Left kidney (tissue), 8 donors: ENCODE measurements at places on chromosomes 3 and 15. TPM values are rescaled to one million over a fixed set of nuclear protein-coding genes. Genes with fewer than 3 reads are reported as not detected.

GRCh38 chr3:127263037-127263436, 24.8 kb downstream of the PRR20G start:
- DNase-seq, result no peak

PRR20G gene
- not detected for polyA plus RNA-seq

GRCh38 chr3:123733805-123734526, 149.1 kb upstream of the HACD2 start:
- no peak for DNase-seq

DNA sequence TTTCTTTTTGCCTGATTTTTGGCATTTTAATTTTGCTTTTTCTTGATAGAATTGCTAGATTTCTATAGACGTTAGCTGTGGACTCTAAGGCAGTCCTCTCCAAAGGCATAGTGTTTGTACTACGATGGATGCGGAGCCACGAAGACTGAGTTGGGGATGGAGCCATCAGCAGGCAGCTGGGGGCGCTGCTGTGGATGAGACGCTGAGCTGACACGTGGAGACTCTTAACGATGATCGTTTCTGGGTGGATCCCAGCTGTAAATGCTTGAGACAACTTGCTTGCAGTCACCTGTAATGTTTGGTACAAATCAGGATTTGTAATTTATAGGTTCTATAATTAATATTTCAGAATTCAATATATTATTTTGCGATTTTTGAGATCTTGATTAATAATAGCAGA, 13.3 kb upstream of the PPP1R2 start:
- no peak for DNase-seq

C3orf38 gene
- 33.2 TPM for polyA plus RNA-seq

DNA sequence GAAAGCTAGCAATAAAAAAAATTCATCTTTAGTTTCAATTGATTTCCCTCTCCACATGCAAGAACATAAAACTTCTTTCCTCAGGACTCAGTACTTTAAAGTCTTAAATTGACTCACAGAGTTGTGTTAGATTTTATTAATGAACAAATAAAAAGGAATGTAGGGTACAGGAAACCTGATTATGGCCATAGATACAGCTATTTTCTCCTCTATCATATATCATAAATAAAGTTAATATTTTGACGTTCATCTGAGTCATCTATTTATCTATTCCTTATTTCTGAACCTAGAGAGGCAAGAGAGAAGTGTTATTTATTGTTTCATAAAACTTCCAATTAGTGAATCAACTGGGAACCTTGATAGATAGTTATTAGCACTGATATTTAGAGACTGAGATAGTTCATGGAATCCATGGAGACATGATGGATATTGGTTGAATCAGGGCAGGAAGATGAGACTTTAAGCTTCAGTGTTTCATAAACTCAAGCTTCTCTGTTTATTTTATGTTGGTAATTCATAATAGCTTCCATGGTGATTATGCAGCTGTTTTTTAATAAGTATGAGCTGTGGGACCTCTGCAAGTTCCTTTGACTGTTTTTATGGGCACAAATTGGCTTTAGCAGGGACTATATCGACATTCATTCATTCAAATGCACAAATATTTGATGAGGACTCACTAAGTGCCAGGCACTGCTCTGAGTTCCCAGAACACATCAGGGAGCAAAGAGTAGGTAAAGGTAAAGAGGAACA, 143.5 kb upstream of the TGFBR2 start:
- no peak for DNase-seq

SNRPN gene
- 219 TPM for polyA plus RNA-seq

DNA sequence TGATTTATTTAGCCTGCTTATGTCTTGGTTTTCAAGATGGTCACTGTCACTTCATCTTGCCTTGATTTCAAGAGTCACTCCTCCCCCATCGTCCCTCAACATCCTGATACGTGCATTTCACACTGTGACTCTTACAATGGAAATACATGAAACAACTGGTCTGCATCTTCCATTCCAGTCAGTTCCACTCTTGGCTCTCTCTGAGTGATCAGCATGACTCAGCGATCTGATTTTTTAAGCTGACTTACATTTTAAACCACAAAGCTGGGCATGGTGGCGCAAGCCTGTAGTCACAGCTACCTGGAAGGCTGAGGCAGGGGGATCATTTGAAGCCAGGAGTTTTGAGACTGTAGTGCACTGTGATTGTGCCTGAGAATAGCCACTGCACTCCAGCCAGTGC, 271.2 kb upstream of the ROPN1 start:
- no peak for DNase-seq

DNA sequence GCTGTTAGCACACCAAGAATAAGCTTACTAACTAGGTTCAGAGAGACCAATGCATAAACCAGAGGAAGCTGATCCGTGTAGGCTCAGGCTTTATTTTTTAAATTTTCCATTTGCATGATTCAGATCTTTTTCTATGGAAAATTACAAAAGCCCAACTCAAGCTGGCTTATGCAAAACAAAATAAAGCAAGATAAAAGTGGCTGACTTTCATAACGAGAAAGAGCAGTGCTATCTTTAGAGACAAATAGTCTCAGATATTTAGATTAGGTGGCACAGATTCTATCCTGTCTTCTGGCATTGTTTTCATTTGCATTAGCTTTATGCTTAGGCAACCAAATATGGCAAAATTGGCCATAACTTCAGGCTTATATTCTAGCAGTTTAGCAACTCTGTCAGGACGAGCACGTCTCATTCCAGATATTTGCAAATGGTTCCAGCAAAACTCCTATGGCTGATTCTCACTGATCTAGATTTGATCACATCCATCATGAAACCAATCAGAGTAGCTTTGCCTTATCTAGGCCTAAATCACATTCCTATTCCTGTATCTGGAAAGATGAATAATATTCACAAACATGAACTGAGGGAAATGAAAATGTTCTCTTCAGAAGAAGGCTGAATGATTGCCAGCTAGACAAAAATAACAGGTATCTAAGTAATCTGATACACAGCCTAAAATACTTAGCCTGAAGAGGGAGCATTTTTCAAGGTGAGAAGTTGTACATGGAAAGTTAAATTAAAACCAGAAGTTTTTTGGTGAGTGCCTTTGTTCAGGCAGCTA, 216.4 kb upstream of the DPPA4 start:
- no peak for DNase-seq

- no peak for DNase-seq
Observed at GRCh38 chr3:45355351-45355750, 33.0 kb upstream of the LARS2 start.

CLRN1 gene
- polyA plus RNA-seq, result not detected

ANKUB1 gene
- 0.52 TPM for polyA plus RNA-seq

DNA sequence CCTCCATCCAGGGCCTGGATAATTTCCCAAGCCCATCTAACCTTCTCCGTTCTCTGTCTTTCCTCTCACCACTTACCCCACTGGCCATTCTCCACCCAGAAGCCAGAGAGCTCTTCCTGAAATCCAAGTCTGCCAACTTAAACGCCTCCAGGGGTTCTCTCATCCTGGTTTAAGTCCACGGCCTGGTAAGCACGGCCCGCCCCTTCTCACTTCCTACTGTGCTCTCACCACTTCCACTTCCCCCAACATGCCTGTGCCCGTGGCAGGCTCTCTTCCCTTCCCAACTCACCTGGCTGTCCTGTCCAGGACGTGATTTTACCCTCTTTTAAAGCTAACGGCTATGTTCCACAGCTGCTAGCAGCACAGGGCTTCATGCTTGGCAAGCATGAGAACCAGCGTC, 1.7 kb upstream of the CX3CR1 start:
- no peak for DNase-seq

SLC9C1 gene
- polyA plus RNA-seq, result 1.2 TPM

TMEM108 gene
- polyA plus RNA-seq, result 1.6 TPM

GRCh38 chr3:139670196-139670595, 7.6 kb downstream of the NMNAT3 start:
- no peak for DNase-seq

DNA sequence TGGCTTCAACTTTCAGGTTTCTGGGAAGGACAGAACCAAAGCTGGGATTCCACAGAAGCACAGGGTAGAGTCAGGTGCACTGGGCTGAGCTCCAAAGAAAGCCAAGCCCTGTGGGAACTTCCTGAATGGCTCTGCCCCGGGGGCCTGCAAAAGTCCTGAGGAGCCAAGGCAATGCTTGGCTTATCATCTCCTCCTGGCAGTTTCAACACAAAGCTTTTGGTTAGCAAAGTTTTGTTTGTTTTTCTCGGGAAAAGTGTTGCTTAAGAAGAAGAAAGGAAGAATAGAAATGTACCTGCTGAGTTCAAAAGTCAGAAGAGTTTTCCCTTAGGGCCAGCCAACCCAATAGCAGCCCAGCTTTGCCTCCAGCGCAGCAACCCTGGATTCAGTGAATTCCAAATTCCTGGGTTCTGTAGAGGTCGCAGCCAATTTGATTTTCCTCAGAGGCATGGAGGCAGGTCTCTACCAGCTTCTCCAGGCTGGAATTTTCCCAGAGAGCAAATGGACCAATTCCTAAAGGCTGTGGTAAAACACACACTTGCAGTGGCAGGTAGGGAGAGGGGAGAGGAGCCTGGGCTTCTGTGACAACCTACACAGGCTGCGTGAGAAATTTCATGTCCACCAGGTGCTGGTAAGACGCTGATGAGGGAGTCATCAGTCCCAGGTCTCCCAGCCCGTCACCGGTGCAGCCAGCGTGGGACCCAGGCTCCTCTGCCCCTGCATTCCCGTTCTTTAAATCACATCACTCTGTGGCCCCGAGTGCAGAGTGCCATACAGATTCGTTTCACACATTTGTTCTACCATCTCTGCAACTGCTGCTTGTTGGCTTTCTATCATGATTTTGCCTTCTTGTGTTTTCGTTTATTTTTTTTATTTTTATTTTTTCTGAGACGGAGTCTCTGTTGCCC, 54.3 kb upstream of the SNRPA1 start:
- no peak for DNase-seq

DNA sequence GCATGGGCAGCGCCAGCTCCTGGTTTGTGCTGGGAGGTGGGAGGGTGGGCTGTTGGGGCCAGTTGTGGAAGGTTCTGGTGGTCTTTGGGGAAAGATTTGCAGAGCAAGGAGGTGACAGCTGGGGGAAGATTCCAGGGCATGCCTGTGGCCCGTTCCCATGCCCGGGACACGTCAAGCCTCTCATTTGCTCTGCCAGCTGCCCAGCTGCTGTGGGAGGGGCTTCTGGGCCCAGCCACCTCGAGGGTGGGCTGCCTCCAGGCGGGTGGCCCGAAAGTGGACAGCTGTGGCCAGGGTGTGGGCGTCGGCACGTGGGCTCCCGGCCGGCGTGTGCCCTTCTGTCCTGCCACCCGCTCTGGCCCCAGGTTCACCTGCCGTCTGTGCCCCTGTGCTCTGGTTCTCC, 17.2 kb downstream of the PLXNA1 start:
- DNase-seq, result no peak

- DNase-seq, result no peak
Observed at GRCh38 chr3:120114981-120115380, 20.7 kb upstream of the GSK3B start.

DNA sequence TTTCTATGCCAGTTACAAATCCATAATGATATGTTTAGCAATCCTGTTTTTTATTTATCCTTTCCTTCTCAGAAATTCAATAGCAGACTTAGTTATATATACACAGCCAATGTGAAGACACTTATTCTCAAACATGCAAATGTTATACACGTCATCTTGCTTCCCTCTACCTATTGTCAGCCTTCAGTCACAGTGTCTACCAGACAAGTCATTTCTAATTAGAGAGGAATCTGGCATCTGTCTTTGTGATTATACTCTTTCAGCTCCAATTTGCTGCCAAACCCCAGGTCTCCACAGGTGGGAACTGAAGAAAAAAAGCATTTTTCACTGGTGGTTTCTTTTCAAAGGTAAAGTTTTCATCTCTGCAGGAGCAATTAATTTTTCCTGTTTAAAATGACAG, 793.1 kb downstream of the AGBL1 start:
- no peak for DNase-seq

GRCh38 chr3:159928666-159929065, 60.0 kb upstream of the IL12A start:
- DNase-seq, result no peak

GNAT1 gene
- polyA plus RNA-seq, result not detected

DNA sequence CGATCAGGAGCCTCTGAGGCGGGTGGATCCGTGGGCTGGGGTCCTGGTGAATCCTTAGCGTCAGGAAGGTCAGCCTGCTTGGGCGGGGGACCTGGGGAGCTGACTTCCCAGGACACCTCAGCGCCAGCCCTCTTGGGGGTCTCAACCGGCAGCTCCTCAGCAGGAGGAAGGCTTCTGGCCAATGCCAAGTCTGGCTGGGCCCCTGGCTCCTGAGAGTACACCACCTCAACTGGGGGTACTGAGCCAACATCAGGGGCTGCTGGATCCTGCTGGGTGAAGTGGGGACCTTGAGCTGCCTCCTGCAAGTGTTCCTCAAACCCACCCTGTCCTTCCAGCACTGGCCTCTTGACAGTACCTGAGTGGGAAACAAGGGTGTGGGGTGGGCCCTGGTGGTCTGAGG, 3.1 kb downstream of the PRRT3 start:
- DNase-seq, result no peak

GRCh38 chr15:58515807-58516206, 84.0 kb downstream of the LIPC start:
- DNase-seq, result no peak

CCDC39 gene
- 9.8 TPM for polyA plus RNA-seq

ATG7 gene
- polyA plus RNA-seq, result 27.8 TPM

- DNase-seq, result no peak
Observed at GRCh38 chr3:72338082-72338941, 509.9 kb downstream of the SHQ1 start.

GRCh38 chr3:163779396-163780344, 1298.6 kb downstream of the SI start:
- DNase-seq, result no peak

EOMES gene
- 0.10 TPM for polyA plus RNA-seq

GRCh38 chr3:78846718-78847117, 921.1 kb downstream of the ROBO1 start:
- no peak for DNase-seq

DNA sequence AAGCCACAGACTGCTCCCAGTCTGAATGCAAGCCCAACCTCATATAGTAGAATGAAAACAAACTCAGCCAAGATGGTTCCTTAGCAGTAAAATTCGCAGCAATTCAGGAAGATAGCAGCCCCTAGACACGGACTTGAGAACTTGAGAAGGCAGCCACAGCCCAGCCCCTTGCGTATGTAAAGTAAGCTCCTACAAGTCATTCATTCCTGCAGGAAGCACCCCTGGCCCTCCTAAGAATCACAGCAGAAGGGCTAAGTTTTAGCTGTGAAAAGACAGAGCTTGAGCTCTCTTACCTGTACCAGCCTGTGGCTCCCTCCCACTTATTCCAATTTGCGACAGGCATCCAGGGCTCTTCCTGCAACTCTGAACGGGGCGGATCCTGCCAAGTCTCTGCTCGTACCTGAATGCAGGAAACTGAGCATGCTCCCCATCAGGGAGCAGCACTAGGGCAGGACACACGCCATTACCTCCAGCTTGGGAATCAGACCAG, 136.4 kb downstream of the MAGI1 start:
- DNase-seq, result peak; percentile 43

DNA sequence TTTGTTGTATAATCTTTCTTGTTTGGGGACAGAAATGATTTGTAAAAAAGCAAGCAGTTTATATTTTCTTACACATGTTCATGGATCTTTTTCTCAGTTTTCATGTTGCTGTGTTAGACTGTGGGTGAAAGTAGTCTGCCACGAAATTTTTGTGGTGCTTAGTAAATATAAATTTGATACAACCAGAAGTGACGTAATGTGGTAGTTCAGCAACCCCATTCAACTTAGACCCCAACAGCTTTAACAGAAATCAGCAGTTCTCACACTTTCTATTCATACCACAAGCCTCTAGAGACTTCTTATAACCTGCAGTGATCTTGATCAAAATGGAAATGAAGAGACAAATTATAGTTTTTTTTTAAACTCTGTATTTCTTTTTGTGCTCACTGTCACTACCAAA, 120.2 kb upstream of the IGSF10 start:
- no peak for DNase-seq

RGMA gene
- 7.9 TPM for polyA plus RNA-seq
